ENCODE measurements at places on chromosomes 7 and 10.

DNA sequence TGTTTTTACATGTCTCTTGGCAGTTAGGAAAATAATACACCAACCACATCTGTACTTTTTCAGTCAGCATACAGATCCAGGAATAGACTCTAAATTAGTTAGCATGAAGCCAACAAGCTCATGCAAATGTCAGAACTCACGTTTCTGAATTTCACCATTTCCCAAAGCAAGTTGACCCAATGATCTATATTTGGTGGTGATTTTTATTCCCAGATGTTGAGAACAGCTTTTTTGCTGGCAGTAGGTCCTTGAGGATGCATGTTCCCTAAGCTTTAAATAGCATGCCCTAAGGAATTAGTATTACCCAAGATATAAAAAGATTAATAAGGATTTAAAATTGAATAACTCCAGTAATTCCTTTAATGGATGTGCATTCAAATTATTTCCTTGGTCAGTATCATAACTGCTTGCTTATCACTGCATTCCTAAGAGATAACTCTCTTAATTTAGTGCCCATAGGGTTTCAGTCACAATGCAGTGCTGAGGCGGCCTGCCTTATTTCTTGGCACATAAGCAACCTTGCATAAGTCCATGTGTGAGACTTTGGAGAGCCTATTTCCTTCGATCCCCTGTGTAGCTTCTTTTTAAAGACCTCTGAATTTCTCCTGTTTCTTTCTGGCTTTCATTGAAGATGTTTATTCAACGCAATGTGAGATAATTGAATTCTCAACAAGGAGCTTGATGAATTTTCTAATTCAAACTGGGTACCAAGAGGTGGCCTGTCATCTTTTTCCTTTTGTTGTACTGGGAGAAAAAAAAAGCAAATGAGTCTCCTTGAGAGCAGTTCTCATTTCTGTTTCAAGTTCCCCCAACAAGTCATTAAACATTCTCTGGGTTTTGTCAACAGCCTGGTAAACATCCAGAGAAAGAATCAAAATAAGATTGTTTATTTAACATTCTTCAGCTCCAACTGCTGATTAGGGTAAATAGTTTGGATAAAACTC, 135.3 kb upstream of the MEOX2 start:
- no peak for DNase-seq

DNA sequence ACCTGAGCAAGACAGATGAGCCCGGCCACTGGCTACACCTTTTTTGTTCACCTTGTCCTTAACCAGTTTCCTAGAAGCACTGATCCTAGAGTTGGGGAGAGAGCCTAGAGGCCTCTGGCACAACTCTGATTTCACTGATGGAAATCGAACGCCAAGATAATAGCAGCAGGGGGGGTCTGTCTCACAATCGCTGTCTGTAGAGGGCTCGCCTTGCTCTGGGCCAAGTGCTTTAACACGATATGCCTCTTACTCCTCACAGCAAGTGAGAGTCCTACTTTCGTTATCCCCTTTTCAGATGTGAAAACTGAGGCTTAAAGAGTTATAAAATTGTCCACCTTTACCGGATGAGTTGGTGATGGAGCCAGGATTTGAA, 472 bp downstream of the RASSF4 start:
- no peak for DNase-seq

DNA sequence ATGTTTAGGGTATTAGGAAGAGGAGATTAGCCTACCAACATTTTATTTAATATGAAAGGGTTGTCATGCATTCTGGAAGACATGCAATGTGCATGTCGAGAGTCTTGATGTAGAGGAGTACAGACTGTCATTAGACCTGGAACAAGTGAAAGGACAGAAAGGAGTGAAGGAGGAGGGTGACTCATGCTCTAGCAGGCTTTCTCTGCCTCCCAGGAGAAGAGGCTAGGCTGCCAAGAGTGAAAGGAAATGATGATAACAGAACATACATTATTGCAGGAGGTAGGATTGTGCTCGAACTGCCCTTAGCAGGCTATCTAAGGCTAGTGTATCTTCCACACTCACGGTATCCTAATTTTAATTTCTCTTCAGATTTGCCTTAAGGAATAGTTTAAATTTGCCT, 228.8 kb downstream of the EXOC4 start:
- no peak for DNase-seq

DNA sequence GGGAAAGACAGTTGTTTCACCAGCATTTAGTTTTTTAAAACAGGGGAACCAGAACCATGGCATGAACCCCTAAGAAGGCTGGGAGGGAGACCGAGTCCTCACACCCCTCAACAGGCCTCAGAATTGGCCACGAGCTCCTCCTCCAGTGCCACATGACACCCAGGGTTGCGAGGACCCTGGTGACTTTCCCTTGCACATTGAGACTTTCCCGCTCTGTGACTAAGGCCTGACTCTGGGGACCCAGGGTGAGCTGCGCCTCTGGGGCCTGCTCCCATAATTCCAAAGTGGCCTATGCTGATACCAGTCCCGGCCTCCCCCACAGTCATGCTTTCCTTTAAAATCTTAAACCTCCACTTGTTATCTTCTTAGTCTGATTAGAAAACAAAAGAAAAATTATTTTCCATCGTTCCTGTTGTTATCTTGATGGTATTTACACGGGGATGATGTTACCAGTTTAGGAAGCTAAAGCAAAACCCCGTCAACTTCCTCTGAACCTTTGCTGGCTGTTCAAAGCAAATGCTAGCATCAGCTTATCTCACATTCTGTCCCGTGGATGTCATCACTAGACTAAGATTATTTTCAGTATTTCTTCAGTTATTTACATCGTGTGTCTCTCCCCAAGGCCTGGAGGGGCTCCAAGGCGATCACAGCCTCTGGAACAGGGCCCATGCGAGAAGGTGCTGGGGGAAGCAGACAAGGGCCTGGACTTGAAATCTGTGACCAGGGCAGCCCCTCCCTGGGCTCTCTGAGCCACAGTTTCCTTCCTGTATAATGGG, 42.1 kb downstream of the FAM53B start:
- no peak for DNase-seq

DNA sequence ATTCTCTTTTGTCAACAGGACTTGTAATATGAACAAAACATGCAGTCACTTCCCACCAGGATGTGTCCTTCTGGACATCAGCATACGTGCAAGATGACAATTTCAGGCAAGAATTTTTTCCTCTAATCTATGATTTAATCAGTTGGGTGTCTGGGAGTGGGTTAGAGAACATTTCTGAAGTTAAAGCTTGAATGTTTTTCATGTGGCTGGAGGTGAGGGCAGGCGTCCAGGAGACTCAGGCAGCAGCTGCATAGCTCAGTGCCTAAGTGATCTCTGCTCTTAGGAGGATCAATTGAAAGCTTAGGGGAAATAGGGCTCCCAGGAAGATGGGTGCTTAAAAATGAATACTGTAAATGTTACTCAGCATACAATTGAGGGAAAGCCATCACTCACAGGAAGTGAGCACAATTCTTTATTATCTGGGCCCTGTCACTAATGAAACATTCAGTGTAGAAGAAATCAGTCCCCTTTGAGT, 457.6 kb upstream of the KLF6 start:
- DNase-seq, result peak; percentile 14

DNA sequence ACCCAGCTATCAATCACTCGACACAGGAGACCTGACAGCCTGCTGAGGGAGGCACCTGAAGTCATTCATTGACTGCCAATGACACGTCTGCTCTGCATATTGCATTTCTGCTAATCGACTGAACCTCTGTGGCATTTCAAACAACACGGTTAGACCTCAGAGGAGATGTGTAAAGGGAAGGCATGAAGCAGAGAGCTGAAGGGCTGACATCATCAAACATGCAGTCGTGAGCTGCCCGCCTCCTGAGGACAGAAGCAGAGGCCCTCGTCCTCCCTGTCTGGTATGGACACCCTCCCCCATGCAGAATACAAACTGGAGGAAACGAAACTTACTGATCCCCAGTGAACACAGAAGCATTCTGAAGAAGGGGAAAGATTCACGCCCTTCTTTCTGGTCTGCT, 462.6 kb upstream of the MGMT start:
- no peak for DNase-seq

DNA sequence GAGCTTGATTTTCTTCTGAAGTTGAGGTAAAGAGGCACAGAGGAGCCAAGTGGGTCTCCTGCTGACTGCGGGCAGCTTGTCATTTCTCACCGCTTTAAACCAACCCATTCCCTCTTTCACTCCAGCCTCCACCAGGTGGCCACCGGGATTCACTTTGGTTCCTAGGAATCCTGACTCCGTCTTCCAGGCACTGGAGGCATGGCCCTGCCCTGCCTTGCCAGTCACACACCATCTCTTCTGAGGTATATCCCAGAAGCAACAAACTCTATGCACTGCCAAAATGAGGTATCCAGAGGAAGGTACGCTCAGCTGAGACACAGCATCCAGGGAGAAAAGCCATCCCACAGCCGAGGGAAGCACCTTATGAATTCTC, 280.8 kb downstream of the TNS3 start:
- DNase-seq, result no peak

DNA sequence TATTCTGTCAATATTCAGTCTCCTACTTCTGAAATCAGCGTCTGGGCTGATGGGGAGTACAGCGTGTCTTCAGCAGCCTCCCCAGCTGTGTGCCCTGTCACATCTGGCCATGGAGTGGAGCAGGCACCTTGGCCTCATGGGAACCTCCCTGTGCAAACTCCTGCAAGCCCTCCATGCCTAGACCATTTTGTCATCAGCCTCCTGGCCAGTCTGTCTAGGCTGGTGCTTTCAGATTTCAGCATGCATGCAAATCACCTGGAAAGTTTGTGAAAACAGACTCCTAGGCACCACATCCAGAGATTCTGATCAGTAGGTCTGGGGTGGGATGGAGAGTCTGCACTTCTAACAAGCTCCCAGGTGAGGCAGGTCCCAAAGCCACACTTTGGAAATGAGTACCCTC, 26.2 kb upstream of the CCSER2 start:
- DNase-seq, result no peak

- no peak for DNase-seq
These were observed 80.1 kb downstream of the INPP5A start for GRCh38 chr10:132617737-132618052.

DNA sequence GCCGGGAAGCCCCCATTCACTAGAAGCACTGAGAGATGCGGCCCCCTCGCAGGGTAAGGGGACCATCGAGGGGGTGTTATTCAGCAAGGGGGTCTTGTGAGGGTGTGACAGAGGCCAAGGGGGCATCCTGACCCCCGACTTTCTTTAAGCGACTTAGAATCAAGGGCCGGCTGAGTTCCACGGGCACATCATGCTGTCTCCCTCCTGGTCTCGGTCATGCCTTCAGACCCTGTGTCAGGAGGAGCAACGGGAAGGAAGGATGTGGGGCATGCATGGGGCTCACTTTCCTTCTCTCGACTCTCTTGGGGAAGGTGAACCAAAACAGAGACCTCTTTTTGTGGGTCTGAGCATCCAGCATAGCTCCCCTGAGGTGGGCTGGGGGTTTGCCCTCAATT, 2.5 kb downstream of the ACSL5 start:
- no peak for DNase-seq

- DNase-seq, result no peak
These were observed 103.0 kb upstream of the LRRTM3 start for GRCh38 chr10:66822801-66823200.

DNA sequence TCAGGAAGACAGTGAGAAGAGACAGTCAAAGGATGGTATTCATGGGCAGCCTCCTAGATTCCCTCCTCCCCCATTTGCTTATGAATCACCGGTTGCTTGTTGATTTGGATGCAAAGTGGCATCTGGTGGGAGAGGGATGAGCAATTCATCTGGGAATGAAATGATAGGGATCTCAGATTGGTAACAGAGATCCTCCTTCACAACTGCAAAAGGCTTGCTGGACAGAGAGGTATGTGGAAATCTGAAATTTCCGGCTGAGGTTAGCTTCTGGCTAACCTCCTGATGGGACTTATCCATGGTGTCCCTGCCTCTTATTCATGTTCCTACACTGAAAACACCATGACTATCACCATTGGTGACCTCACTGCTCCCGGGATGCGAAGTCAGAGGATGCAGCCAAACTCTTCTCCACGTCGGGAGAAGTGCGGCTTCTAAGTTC, 48.4 kb upstream of the PODXL start:
- DNase-seq, result no peak

DNA sequence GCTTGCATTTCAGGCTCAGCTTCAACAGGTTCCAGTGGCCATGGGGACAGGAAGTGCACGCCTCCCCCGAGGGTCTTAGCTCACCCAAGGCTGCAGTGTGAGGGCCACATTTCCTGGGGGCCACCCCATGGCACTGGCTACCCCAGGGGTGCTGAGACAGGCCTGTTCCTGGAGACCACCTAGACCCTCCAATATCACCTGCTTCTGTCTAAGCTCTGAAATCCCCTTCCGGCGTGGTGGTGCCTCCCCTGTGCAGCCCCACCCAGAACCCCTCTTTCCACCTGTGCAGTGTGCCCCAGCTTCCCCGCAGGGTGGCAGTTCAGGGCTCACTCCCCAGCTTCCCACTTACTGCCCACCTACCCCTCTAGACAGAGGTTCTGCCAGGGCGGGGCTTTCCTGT, 83.1 kb downstream of the ADARB2 start:
- DNase-seq, result no peak

GRCh38 chr7:28999427-28999826, 41.3 kb upstream of the TRIL start:
- no peak for DNase-seq

GRCh38 chr10:92678206-92678605, 11.5 kb upstream of the HHEX start:
- no peak for DNase-seq

GRCh38 chr7:95105627-95106026, 198.2 kb downstream of the PPP1R9A start:
- DNase-seq, result peak; percentile 4

GRCh38 chr10:103548581-103549348, 55.3 kb downstream of the NEURL1 start:
- no peak for DNase-seq

GRCh38 chr7:149872419-149873073, 1.2 kb upstream of the ATP6V0E2 start:
- peak; percentile 77 for DNase-seq

DNA sequence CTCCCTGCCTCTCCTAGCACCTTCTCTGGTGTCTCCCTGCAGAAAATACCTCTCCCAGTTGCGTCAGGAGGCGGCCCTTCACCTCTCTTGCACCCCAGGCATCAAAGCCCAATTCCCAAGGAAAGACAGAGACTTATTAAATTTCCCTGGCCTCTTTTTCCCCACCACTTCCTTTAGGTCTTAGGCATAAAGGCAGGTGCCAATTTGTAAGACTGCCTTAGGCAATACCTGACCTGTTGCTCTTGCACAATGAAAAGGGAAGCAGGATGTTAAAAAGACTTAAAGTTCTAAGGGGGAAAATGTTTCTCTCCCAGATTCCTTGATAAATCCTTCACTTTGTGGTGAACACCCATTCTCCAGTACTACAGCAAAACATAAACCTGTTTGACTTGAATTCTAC, 186.7 kb downstream of the SLC25A13 start:
- DNase-seq, result no peak

- peak; percentile 72 for DNase-seq
These were observed 67.6 kb upstream of the CTNNA3 start for GRCh38 chr10:67763499-67764011.

DNA sequence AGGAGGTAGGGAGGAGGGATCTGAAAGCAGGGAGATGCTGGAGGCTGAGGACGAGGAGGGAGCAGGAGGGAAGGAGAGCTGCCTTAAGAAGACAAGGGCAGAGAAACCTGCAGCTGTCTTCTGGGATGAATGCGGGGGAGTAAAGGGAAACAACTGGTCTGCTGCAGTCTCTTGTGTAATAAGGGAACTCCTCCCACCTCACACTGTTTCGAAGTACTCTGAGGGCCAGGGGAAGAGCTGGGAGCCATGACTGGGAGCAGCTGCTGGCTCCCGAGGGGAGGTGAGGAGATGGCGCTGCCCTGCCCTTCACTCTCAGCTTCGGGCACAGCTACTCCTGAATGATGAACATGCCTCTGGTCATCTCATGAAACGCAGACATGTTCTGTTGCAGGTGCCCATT, 65.1 kb downstream of the CLEC2L start:
- no peak for DNase-seq

Measured in thyroid gland (tissue), 4 donors.